ENCODE measurements at places on chromosomes 4 and X.
A peak's percentile ranks its signal among the peaks of the same experiment; 100 is the strongest.

DNA sequence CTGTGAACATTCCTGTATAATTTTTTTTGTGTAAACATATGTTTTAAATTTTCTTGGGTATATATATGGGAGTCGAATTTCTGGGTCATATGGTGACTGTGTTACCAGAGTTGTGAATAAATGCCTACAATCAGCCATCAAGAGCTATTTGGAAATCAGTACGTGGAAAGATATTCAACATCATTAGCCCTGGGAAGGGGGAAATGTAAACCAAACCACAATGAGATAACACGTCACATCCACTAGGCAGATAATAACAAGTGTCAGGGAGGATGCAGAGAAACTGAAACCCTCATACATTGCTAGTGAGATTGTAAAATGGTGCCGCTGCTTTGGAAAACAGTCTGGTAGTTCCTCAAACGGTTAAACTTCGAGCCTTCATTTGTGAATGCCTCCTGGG, 43.9 kb downstream of the LUZP4 start:
- no peak for DNase-seq

GRCh38 chrX:35499071-35499862, 298.9 kb upstream of the MAGEB16 start:
- no peak for DNase-seq

DNA sequence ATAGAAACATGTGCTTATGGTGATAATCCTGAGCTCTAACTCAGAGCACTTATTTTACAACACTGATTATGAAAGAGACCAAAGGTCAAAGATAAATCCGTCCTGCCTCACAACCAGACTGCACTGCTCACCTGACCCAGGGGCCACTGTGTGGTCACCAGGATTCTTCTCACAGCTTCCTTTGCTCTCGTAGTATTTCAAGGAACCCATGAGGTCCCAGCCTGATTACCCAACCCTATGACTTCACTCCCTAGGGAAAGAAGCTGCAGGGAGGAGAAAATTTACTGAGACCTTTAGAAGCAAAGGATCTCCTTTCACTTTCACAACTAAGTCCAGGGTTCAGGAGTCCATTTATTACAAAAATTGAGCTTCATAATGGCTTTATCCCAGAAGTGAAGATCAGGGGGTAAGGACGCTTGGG, 9.6 kb downstream of the SLC25A5 start:
- peak; percentile 60 for DNase-seq

DNA sequence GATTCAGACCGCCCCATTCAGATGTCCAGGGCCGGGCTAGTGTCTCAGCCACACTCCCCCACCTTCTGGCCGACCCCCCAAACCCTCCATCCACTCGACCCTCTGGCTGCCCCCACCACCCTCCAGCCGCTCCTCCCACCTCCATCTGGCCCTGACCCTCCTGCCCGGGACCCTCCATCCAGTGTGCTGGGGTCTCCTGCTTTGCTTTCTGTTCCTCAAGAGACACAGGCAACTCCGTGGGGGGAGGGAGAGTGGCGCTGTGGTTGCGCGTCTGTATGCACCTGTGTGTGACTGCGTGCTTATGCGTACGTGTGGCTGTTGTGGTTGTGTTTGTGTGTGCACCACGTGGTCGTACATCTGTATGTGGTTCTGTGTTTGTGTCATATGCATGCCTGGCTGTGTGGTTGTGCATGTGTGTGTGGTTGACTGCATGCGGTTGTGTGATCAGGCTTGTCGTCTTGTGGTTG, 33.3 kb downstream of the CPLX1 start:
- no peak for DNase-seq

- no peak for DNase-seq
Measured at GRCh38 chrX:139179592-139179991, 350.9 kb upstream of the F9 start.

DNA sequence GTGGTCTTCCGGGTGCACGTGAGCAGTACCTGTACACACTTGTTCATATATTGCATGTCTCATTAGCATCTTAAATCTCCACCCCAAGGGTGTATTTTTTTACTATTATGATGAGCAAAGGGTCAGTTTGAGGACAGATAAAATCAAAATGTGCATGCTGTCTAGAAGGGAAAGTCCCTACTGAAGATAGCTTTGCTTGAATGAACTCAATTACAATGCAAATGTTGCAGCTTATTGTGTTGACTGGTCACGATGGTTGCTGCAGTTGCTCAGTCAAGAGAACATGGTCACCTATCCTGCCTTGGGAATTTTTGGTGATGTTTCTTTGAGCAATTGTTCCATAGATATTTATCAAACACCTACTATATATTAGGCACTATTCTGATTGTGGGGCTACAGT, 103.8 kb upstream of the MID1IP1 start:
- DNase-seq: no peak

GRCh38 chrX:110442635-110443034, 84.0 kb downstream of the RTL9 start:
- DNase-seq: no peak

- no peak for DNase-seq
Measured at GRCh38 chr4:80709082-80709869, 321.2 kb upstream of the BMP3 start.

- no peak for DNase-seq
Measured at GRCh38 chrX:1418901-1419544, 27.1 kb upstream of the SLC25A6 start.

DNA sequence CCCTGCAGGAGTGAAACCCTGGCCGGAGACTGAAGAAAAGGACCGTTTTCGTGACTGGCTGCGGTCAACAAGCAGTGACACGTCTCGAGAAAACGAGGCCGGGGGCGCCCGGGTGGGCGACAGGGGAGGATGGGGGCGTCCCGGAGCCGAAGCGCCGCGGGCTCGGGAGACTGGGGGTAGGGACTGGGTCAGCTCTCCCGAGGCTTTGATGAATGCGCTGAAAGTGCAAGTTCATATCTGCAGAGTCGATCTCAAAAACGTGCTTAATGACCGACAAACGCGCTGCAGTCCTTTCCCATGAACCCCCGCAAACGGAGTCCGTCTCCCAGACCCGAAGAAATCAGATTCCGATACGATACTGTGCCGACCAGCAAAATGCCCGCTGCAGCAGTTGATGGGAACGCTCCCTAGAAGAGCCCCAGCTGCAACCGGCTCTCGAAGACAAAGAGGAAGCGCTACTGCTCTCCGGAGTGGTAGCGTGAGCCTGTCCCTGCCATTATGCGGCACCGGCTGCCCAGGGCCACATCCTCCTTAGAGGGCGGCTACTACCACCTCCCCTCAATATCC, 806 bp upstream of the CD99L2 start:
- DNase-seq: no peak

DNA sequence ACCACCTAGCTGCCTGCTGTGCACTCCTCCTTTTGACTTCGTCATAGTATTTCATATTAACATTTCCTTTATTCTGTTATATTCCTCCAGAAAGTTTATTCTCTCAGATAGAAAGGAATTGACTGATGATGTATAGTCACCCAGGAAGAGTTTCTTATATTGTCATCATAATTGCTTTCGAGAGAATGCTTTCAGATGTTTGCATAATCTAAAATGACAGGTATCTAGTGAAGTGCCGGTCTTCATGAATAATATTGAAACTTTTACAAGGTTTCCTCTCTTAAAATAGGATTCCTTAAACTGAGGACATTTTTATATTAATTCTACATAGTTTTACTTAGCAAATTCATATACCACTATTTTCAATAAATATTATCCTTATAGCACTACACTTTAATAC, 10.1 kb downstream of the SEC24D start:
- no peak for DNase-seq

DNA sequence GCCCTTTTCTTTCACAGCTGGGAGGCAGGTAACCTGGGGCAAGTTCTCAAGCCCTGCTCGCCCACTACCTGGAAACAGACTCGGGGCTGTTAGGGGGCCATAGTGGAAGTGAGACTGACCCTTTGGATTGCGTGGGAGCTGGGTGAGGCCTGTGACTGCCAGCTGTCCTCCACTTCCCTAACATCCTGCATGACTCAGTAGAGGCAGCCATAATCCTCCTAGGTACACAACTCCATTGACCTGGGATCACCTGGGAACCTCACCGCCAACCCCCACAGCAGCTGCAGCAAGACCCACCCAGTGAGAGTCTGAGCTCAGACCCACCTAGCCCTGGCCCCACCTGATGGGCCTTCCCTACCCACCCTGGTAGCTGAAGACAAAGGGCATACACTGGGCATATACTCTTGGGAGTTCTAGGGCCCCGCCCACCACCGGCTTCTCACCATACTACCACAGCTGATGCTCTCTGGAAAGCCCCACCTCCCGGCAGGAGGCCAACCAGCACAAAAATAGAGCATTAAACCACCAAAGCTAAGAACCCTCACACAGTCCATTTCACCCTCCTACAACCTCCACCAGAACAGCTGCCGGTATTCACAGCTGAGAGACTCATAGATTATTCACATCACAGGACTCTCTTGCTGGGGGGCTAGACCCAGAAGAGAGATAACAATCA, 61.1 kb upstream of the DCTD start:
- no peak for DNase-seq

DNA sequence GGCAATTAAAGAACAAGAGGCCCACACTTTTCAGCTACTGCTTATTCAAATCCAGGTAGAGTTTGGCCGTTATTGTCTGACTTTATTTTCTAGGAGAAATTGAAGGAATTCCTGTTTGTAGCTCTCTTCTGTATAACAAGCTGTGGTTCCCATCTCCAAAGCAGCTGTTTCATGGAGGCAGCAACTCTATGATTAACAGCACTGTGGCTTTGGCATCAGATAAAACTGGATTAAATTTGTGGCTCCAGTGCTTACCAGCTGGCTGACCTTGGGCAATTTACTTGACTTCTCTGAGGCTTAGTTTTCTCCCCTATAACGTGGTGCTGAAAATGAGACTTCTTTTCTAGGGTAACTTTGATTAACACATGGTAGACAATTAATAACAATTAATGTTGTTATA, 28.1 kb downstream of the SLC30A9 start:
- DNase-seq: no peak

DNA sequence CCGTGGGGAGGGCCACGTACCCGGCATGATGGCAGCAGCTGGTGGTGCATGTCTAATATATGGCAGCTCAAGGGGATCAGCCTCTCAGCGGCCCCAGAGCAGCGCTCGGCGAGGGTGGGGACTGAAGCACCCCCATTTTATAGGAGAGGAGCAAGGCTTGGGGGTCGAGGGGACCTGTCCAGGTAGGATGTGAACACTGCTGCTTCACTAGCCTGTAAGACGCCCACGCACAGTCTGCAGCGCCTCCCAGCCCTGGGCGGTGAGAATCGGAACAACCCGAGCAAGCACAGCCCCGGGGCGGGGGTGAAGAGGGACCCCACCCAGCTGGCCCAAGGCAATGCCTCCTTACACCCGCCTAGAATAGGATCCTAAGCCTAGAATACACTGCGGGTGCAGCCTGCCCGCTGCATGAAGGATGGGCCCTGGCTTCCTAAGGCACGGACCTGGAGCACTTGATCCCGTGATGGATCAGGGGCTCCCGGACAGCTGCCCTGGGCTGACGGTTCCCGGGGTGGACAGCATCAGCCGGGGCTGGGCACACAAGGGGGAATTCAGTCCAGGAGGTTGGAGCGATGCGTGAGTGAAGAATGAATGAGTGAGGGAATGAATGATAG, 17.6 kb downstream of the ADRA2C start:
- DNase-seq: no peak

DNA sequence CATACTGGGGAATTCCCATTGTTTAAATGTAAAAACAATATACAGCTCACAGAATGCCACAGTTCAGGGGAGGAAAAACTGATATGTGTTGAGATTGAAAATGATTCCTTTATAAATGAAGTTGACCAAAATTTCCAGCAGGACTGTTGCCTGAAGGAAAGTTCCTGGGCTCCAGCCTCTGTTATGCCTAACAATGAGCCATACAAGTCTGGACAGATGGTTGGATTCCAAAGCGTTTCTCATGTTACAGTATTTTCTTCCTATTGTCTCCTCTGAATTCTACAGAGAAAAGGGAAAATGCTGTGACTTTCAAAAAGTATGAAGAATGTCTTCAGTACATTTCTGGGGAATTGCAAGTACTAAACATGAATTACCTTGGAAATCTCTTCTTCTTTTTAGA, 73.3 kb downstream of the ALPK1 start:
- no peak for DNase-seq

- no peak for DNase-seq
Measured at GRCh38 chr4:133465022-133465421, 315.9 kb downstream of the PCDH10 start.

GRCh38 chr4:147809211-147809610, 77.3 kb downstream of the ARHGAP10 start:
- no peak for DNase-seq

GRCh38 chrX:11557120-11557519, 108.6 kb downstream of the ARHGAP6 start:
- no peak for DNase-seq

DNA sequence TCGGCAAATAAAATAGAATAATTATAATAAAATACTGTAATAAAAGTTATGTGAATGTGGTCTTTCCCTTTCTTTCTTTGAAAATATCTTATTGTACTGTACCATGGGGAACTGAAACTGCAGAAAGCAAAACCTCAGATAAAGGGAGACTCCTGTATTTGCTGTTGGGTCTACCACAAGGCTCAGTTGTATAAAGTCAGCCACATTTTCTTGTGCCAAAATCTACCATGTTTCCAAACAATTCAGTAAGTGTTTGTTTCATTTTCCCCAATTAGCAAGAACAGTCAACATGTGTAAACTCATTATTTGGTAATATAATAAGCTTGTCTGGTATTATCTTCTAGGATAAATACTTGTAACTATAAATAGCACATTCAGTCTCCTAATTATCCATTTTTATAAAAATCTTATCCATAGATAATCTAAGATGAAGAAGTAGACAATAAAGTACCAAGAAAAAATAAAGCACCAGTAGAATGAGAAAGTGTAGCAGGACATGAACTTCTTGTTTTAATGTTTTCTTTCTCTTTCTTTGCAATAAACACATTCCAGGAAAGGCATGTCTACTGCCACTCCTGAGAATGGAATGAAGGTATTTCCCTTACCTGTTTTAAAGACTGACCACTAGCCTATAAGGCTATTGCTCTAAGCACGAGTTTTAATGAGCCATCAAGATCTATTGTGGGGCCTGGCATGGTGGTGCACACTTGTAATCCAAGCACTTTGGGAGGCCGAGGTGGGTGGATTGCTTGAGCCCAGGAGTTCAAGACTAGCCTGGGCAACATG, 15.0 kb upstream of the OTUD4 start:
- no peak for DNase-seq

DNA sequence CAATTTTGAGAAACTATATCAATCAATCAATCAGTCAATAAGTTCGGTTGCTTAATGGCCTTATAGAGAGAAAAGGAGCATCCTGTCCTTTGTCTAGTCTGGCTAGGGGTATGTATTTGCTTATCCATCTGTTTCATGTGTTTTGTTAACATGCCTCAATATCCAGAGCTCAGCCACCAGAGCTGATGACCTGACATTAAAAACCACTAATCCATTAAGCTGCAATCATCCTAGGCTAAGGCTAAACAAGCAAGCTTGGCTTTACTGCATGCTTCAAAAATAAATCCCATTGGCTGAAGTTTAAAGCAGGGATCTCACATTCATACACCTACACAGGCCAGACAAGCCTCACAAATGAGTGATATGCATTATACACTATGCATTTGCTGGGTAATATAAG, 139.7 kb downstream of the INPP4B start:
- no peak for DNase-seq

- DNase-seq: no peak
Measured at GRCh38 chr4:972651-973424, 531 bp downstream of the DGKQ start.

GRCh38 chr4:155187989-155188388, 20.4 kb upstream of the NPY2R start:
- DNase-seq: no peak

- DNase-seq: no peak
Measured at GRCh38 chr4:762211-763190, 56.9 kb downstream of the PCGF3 start.
